ENCODE measurements at places on chromosomes 6 and 20.

DNA sequence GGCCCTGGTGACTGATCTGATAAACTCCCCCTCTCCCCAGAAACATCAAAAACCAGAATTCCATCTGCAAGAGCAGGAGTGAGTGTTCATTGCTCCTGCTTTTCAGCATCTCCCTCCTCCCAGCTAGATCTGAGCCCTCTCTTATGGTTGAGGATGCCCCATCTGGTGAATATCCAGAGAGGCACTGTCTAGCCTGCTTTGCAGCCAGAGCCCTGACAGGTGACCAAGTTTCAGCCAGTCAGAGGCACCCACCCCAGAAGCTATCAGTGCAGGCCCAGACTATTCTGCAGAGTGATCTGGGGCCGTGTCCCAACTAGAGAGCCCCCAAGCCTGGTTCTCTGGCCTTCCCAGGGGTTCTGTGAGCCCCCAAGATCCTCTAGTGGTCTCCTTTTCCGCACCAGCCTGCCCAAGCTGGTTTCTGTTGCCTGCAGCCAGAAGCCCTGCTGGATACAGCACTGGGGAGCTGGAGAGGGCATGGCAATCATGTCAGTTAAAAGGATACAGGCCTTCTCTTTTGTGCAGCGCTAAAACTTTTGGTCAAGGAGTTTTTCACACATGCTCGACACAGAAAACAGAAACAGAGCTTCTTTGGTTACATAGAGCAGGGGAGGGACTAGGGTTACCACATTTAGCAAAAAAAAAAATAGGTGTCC is 6.6 kb upstream of the BMP7 start:
- no peak for DNase-seq

DNA sequence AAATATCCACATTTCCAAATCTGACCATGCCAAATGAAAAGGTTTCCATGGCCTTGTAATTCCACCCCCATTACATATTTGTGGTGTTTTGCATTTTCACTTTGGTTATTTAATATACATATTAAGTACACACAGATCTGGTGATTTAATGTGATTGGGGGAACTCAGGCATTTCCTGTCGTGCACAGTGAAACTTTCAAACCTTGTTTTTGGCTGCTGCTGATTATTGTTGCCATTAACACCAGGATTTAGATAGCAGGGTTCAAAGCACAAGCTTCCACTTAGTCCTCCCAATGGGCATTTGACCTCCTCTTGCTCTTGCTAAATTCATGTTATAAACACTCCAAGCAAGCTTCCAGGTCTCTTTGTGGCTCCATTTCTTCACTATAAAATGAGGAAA is 166.5 kb downstream of the SOBP start:
- no peak for DNase-seq

- DNase-seq = no peak
These were observed 9.3 kb upstream of the SIRPB2 start for GRCh38 chr20:1500496-1500895.

DNA sequence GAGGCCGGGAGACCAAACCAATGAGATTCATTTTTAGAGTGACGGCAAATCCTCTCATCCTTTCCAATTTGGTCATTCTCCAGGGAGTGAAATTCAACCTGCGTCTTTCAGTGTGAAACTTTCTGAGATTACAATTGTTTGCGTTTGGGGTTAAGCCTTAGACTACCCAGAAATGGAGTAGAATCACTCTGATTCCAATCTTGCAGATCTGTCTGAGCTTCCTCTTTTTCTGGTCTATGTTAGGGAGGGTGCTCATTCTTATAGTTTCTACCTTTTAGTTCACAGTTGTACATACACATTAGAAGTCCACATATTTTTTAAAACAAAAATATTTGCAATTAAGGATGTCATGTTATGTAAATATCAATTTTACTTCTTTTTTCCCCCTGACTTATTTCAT is 183.0 kb upstream of the PHACTR1 start:
- no peak for DNase-seq

DNA sequence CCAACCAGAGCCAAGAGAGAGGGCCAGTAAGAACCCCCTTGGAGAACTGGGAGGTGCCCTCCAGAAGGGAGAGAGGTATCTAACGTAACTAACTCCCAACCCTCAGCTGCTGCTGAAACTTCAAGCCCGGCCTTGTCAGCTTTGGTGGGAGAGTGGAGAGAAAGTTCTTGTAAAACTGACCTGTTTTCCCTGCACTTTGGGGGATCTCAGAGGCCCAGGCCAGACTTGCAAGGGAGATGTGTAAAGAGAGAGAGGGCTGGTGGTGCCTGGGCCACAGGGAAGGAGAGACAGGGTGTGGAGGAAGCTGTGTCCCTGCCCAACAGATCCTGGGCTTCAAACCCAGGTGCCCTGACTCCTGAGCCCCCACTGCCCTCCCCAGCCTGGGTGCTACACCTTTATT is 17.3 kb upstream of the IP6K3 start:
- DNase-seq = no peak

DNA sequence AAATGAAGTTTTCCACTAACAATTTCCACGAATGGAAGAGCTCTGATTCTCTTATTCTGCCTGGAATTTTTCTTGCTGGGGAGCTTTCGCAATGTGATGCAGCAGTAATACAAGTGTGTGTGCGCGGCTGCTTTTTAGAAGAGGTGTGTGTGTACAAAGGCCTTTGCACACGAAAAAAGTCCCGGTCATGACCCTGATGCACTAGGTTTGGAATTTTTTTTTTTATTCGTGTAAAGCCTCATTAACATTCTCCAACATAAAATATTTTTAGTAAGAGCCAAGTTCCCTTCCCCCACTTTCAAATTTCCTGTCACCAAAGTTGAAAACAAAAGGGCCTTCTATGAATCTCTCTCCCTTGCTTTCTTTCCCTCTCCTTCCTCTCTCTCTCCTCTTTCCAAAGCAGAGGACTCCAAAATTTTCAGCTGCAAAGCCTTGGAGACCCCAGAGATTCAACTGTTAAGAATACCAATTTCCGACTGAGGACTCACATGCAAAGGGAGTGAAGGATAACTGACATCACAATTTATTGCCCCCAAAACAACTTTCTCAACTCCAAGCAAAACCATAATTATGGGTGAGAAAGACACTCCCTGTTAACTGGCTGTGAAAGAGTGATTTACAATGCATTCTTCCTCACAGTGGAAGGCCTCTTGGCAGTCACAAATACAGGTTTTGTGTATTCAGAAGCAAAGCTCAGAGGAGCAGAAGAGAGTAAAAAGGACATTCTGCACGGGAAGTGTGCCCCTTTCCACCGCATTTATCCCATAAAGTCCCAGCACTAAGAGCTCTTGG is 421.2 kb upstream of the JARID2 start:
- DNase-seq = no peak

GRCh38 chr6:158040051-158040803 is 58.6 kb downstream of the SYNJ2 start:
- no peak for DNase-seq

DNA sequence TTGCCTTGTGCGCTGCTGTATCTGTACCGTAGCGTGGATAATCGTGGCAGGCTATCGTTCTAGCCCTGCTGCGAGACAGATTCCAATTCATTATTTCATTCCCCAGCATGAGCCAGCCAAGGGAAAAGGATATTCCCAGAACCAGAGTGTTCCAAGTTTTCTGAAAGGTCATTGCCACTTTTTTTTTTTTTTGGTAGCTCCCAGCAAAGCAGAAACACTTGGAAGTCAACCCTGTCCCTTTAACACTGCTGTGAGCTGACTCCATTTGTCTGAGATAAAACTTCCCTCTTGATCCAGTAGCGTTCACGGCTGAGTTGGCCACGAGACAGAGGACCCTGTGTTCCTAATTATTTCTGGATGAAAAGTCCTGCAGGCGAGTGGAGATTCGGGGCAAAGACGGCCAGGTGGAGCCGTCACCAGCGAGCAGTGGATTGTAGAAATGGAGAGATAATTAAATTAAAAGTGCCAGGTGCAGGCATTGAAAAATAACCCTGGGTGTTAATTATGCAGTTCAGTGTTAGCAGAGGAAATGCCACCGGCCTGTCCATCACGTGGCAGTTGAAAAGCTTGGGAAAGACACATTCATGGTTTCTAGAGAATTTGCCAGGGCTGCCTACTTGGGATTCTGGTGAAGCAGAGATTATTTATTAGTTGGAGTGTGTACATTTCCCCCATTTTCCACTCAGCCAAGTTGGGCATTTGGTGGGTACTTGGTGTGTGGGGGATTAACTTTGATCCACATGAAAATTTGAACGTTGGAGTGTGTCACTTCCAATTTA is 164.2 kb downstream of the SLC24A3 start:
- DNase-seq = no peak

DNA sequence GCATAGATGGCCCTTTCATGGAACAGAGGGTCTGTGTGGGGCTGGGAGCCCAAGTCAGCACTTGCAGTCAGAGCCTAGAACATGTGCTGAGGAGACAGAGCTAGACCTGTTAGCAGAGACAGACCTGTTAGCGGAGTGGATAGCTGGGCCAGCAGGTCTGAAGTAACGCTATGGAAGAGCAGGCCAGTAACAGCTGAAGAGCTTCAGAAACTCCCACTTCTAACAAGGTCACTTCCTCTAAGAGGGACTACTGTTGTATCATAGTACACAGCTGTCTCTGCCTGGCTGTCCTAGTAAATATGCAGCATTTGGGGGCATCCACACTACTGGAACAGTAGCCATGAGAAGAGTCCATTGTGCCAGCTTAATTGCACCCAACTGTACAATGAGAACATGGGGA is 41.2 kb upstream of the POLR1H start:
- DNase-seq = no peak

GRCh38 chr6:161300823-161301222 is 27.0 kb upstream of the AGPAT4 start:
- DNase-seq = no peak

DNA sequence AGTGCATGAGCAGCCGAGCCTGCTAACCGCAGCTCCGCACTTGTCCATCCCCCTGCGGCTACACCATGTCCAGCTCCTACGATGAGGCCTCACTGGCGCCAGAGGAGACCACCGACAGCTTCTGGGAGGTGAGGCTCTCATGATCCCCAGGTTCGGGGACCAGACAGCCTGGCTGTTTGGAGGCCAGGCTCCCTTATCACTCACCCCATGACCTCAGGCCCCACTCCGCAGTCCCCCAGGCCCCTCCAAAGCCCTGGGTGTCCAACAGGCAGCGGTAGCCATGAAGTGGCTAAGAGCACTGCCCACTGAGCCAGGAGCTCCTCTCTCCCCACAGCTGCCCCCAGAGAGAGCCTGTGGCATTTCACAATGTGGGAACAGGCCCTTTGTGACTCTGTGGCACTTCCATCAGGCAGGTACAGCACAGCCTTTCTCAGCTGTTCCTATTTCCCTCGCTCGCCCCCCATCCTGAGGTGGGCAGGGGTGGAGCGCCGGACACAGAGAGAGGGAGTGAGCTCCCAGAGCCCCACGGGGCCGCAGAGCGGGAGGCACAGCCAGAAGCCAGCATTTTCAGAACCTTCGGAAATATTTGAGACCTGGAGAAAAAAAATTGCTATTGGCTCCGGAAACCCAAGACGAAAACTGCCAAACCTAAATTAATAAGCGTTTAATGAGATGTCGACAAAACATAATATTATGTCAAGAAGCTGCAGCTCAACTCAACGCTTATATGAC is 29.7 kb downstream of the SPDEF start:
- no peak for DNase-seq

DNA sequence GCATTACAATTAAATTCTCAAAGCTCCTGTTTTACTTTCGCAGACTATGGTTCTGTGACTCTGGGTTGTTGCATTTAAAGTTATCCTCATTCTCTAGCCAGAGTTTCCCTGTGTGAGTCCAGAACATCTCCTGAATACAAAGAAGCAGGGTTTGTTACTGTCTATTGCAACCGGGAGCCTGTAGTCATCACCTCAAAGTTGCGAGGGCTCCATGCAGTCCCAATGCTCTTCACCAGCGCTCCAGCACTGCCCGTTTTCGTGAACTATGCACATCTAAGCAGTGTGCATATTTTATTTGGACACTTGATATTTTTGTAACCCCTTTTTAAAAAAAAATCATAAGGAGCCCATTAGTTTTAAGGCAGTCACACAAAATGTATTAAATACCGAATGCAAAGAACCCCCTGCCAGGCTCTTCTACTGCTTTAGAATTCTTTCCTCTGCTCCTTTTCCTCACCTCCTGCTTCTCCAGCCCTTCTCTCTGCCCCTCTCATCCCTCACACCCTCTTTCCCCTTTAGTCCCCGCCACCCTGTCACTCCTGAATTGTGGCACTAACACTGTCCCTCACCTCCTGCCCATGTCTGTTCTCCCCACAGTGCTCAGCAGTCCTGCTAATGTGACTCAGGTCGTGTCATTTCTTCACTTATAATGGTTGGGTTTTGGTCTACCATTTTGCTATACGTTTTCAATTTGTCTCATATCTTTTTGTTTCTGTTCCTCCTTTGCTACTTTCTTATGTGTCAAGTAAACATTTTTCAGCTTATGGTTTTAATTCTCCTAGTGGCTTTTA is 1.1 kb upstream of the HLA-C start:
- no peak for DNase-seq

GRCh38 chr6:128500749-128501600 is 19.4 kb downstream of the PTPRK start:
- DNase-seq = no peak

- no peak for DNase-seq
These were observed 563.8 kb upstream of the MARCKS start for GRCh38 chr6:113293423-113293740.

GRCh38 chr20:43722153-43722505 is 4.7 kb downstream of the GTSF1L start:
- no peak for DNase-seq

- DNase-seq = no peak
These were observed 52.5 kb downstream of the CHMP4B start for GRCh38 chr20:33863440-33864323.

GRCh38 chr6:49576618-49577017 is 26.1 kb downstream of the C6orf141 start:
- DNase-seq = no peak

DNA sequence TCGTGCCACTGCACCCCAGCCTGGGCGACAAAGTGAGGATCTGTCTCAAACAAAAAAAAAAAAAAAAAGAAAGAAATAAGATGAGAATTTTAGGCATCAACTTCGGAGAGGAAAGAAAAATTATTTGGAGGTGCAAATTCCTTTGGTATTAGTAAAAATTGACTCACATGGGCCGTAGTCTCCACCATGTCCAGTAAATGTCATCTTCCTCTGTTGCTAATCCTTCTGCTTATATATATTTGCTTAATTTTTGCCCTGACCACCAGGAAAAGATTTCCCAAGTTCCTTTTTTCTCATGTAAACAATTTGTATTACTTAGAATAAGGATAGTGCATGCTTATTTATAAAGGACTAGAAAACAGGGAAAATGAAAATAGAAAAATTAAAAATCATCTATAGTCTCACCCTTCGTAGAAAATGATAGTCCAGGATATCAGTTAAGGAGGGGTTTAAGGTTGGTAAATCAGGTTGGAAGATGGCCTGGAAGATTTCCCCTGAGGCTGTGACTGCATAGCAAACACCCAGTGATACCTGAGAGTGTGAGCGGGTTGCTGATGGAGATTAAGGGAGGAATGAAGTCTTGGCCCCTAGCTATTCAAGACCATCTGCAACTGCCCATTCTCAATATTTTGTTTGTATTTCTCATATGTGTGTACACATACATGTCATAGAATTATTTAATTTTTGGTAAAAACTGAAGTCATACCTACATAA is 240.8 kb downstream of the ZNF217 start:
- no peak for DNase-seq

GRCh38 chr20:59324521-59325141 is 24.2 kb downstream of the EDN3 start:
- no peak for DNase-seq

GRCh38 chr6:111258615-111259088 is 171.3 kb downstream of the SLC16A10 start:
- DNase-seq = no peak

GRCh38 chr20:41482647-41483552 is 116.3 kb upstream of the EMILIN3 start:
- DNase-seq = no peak

Measured in D721Med (cell line).